Motor neuron (in vitro differentiated cells): ENCODE measurements at places on chromosomes 13 and 19.

DNA sequence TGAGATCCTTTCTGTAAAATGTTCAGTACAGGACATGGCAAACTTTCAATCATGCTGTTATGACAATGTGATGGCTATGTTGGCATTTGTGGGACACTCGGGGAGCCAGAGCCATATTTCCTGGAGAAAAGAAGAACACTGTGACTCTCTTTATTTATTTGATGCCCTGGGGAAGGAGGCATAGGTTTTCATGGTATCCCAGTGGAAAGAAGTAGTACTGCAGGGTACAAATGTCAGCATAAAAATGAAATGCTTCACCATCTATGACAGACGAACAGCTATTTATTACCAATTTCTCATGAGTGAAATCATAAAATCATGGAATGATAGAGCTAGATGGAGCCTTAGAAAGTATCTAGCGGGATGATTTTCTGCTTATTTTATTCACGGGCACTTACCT is 217.1 kb downstream of the COL4A1 start:
- ATAC-seq = no peak

DNA sequence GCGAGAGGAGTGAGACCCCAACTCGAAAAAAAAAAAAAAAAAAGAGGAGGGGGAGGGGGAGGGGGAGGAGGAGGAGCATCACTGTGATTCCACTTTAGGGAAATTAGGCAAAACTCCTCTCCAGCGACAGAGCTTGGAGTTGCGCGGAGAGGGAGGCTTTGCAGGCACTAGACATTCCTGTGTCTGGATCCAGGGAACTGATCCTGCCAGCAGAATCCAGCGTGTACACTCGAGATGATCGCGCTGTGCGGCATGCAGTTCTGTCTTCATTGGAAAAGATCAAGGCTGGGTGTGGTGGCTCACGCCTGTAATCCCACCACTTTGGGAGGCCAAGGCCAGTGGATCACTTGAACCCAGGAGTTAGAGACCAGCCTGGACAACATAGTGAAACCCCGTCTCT is 29.6 kb upstream of the KLF2 start:
- ATAC-seq = no peak

GRCh38 chr19:40604171-40604646 is 3.0 kb downstream of the LTBP4 start:
- peak; percentile 3 for ATAC-seq

DNA sequence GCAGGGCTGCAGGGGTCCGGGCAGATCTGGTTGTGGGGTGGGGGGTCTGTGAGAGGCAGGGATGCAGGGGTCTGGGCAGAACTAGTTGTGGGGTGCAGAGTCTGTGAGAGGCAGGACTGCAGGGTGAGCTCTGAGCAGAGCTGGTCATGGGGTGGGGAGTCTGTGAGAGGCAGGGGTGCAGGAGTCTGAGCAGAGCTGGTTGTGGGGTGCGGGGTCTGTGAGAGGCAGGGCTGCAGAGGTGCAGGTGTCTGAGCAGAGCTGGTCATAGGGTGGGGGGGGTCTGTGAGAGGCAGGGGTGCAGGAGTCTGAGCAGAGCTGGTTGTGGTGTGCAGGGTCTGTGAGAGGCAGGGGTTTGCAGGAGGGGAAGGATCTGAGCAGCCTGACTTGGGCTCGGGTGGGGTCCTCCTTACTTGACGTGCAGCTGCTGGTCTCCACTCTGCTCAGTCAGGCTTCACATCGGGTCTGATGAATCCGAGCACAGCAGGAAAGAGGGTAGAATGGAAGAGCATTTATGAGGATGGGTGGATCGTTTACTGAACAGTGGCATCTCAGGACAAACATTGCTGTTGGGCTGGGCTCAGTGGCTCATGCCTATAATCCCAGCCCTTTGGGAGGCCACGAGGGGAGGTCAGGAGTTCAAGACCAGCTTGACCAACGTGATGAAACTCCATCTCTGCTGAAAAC is 31.2 kb downstream of the IGFL2 start:
- ATAC-seq = no peak

GRCh38 chr19:58563823-58564222 is 5.4 kb upstream of the UBE2M start:
- no peak for ATAC-seq

GRCh38 chr19:1441022-1441426 is 2.8 kb downstream of the RPS15 start:
- ATAC-seq = no peak

DNA sequence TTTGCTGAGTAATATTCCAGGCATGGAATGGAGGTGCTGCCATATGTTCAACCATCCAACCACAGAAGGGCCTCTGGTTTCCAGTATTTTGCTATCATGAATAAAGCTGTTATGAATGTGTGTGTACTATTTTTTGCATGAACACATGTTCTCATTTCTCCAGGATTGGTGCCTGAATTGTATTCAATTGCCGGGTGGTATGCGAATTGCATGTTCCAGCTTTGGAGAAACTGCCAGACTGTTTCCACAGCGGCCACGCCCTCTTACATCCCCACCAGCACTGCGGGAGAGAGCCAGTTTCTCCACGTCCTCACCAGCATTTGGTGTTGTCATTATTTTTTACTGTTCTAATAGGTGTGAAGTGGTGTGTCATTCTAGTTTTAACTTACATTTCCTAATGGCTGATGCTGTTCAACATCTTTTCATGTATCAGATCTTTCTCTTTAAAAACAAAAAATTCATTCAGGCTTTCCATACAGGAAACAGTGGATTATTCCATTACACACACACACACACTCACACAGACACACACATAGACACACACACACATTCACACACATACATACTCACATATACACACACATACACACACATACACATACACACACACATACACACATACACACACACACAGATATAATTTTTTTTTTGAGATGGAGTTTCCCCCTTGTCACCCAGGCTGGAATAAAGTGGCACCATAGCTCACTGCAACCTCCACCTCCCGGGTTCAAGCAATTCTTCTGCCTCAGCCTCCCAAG is 154.1 kb downstream of the PTPRS start:
- ATAC-seq = peak; percentile 96

- ATAC-seq = no peak
These were observed 8.2 kb upstream of the ATF5 start for GRCh38 chr19:49920624-49921363.

- ATAC-seq = peak; percentile 64
These were observed 23.1 kb downstream of the TMED1 start for GRCh38 chr19:10812902-10813404.

GRCh38 chr19:6868351-6868750 is 19.0 kb upstream of the ADGRE1 start:
- ATAC-seq = no peak

DNA sequence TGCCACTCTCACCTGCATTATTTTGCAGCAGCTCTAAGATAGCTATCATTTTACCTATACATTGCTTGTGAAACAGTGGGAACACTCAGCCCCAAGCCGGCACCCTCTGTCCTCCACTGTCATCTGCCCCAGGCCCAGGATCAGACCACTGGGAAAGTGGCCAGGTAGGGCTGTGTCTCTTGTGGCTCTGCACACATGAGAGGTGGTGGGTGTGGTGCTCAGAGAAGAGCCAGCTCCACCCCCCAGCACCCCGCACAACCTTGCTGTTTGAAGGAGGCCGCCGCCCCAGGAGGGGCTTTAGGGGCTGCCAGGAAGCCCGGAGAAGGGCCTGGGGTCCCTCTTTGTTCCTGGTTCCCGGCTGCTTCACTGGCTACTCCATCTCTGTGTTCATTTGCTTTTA is 26.6 kb downstream of the PPP1R37 start:
- ATAC-seq = no peak

DNA sequence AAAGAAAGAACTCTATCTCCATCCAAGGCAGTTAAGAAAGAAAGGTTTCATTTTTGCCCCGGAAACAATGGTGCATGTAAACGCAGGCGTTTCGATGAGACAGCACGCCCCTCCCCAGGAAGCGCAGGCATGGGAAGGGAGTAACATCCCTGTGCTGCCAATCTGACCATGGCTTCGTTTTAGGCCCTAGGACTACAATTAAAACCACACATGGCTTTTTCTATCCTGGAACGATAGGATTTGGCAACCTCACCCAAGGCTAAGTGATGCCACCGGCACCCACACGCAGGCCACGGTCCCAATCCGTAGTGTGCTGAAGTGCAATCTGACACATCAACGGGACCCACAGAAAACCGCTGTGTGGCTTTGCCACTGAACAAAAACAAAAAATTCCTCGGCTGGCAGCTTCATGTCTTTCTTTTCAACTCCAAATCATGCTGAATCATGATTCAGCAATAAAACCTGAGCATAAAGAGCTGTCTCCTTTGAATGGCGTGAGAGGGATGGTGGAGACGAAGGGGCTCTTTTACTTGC is 24.2 kb downstream of the RANBP3 start:
- ATAC-seq = no peak

GRCh38 chr13:71865874-71866334 is 1.1 kb downstream of the DACH1 start:
- peak; percentile 17 for ATAC-seq

GRCh38 chr13:85137516-85137915 is 661.7 kb downstream of the SLITRK6 start:
- ATAC-seq = no peak

GRCh38 chr13:66087269-66087710 is 1142.8 kb downstream of the PCDH9 start:
- ATAC-seq = no peak

GRCh38 chr13:81957121-81957520 is 1616.2 kb upstream of the SPRY2 start:
- ATAC-seq = no peak

GRCh38 chr19:23056516-23056915 is 53.5 kb upstream of the ZNF728 start:
- no peak for ATAC-seq

DNA sequence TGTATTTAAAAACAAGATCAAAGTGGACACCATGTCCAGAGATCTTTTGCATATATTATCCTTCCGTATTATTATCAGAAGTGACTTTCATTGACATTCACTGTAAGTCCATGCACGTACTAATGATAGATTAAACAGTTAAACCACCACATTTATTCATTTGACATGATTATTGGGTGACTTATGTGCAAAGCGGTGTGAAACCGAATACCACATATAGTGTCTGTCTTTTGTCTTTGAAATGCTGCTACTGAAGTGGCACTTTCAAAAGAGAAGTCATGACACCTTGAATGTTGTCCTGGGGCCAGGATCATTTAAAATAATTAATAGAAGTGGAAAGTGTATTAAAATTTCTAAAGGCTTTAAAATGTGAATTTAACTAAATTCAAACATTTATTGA is 100.1 kb downstream of the ERCC5 start:
- no peak for ATAC-seq

DNA sequence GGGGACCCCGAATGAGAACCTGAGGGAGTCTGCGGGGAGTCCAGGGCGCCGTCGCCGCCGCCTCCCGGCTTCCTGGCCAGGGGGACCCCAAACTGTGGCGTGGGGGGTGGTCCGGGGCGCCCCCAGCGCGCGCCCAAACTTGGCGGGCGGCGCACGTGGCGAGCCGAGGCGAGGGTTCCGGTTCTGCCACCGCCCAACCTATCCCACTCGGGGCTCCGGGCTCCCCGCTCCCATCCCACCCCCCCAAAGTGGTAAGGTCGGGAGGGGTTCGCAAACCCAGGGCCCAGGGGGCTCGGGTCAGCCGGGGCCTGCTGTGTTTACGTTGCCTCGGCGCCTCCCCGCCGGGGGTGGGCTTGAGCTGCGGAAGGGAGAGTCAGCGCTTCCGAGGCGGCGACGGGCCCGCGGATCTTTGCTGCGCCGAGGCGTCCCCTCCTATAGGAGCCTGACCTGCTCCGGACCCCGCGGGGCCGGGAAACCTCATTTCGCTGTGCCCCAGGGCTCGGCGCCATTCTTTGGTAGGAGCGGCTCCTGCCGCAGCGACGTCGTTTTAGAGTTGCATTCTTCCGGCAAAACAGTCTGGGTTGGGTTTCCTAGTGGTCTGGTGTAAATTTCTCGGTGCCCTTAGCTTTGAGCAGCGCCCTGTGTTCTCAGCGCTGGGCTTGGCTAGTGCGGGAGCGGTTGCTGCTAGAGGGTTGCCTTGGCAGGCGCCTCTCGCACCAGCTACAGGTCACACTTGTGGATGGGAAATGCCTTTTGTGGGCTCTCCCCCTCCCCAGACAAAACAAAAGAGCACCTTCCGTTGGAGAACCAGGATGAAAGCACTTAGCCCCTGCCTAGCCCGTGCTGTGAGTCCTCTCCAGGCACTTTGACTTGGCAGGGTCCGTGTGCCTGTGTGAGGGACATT is 1.2 kb downstream of the DAZAP1 start:
- ATAC-seq = peak; percentile 5

- ATAC-seq = peak; percentile 14
These were observed 10.4 kb downstream of the CPT1C start for GRCh38 chr19:49701271-49701786.

GRCh38 chr19:12833418-12833737 is 1.0 kb downstream of the RTBDN start:
- ATAC-seq = no peak

DNA sequence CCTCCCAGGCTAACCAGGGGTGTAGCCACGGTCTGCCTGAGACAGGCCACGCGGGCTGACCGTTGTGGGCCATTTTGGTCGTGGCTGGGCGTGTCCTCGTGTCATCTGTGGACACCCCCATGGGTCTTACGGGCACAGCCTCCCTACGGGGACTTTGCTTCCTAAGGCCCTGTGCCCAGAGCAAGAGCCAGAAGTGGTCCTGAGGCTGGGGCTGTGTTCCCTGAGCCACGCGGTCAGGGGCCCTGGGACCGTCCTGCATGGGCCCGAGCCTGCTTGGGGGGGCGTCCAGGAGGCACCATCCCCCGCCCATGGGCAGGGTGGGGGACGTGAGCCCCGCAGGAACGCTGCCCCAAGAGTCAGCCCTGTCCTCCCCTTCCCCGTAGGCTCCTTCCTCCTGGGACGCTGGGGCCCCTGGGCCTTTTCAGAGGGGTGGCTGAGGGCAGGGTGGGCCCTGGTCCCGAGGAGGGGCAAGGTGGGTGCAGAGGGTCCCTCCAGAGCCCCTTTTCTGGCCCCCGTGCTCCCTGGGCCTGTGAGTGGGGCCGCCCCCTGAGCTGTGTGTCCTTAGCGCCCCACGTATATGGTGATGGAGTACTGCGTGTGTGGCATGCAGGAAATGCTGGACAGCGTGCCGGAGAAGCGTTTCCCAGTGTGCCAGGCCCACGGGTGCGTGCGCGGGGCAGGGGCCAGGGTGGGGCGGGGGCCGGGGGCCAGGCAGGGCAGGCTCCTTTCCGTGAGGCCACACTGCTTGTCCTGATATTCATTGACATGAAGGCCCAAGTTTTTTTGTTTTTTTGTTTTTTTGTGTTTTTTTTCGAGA is 13.4 kb downstream of the STK11 start:
- ATAC-seq = no peak
